ENCODE measurements at places on chromosomes 16 and 17.

- DNase-seq: no peak
Measured at GRCh38 chr17:13601776-13602551, at the start of gene HS3ST3A1. HS3ST3A1 (minus strand) TSS chr17:13601929; CDS start chr17:13601129, 800 bp downstream.

DNA sequence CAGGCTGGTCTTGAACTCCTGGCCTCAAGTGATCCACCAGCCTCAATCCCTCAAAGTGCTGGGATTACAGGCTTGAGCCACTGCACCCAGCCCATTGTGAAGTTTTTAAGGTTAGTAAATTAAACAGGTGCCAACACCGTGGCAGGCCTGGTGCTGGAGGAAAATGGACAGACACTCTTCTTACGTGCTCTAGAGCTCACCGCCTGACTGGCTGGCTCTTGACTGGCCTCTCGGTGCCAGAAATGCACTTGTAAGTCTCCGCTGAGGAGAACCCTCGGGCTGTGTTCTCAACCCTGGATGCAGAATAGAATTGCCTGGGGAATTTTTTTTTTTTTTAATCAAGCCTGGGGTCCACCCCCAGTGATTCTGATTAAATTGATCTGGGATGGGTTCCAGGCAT is 10.3 kb upstream of the HAS3 start:
- no peak for DNase-seq

DNA sequence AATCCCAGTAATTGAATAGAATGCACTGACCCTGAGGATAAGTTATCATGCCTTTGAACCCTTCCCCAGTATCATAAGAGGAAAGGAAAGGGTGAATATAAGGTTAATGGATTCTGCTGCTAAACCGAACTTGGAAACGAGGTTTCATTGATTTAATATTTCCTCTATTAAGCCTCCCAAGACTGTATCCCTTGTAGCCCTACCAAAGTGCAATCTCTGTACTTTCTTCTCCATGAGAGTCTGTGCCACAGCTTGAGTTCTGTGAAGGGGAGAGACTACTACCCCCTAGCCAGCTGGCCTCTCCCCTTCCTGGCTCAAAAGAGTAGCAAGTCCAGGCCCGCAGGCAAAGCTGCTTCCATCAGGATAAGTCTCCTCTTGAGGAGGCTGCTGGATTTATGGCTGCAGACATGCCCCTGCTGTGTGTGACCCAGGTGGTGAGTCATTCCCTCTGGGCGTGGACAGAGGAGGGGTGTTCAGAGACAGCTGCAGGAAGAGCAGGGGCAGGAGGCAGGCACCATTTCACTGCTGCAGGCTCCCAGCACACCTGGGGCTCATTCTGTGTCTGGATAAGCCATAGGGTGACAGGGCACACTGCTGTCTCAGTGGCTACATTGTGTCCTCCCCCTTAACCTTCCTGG is 58.4 kb downstream of the TOM1L2 start:
- no peak for DNase-seq

DNA sequence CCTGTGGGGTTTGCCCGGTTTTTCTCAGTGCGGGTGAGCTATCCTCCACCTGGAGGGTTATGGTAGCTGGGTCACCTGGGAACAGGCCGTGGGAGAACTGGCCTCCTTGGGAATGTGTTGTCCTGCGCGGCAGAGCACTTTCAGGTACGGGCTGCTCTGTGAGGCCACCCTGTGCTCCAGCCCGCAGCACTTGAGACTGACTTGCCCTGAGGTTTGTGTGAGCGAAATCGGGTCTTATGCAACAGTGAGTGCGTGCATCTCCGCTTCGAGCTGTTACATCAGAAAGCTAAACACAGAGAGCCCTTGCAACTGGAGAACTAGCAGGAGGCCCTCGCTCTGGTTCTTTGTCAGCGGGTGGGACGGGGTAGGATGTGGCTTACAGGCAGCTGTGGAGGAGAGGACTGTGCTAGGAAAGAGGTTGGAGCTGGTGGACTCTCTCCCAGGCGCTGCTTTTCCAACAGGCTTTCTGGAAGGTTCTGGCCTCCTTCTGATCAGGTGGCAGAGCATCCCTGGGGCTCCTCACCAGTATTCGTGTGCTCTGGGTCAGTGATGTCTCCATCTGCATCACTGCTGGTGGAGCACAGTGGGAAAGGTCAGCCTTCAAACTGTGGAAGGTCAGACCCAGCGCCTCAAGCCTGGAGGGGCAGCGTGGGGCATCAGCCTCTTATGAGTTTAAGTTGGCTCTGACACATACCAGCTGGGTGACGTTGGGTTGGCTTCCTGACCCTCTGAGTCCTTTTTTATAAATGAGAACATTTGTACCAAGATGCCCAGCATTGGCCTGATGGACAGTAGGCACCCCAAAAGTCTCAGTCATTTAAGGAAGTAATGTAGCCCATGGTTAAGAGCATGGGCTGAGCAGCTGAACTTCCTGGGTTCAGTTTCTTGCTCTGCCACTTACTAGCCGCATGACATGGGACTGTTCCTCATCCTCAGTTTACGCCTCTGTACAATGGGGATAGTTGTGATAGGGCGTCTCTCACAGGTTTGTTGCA is 76.3 kb downstream of the KSR1 start:
- DNase-seq: no peak

- no peak for DNase-seq
Measured at GRCh38 chr16:1887711-1888354, 15.9 kb upstream of the MEIOB start.

GRCh38 chr17:4968486-4969046 is 949 bp upstream of the SPAG7 start:
- DNase-seq: no peak

- no peak for DNase-seq
Measured at GRCh38 chr16:35596467-35596866, 2137.1 kb downstream of the TP53TG3F start.

GRCh38 chr16:46785076-46785845 is 37.1 kb upstream of the MYLK3 start:
- DNase-seq: no peak

DNA sequence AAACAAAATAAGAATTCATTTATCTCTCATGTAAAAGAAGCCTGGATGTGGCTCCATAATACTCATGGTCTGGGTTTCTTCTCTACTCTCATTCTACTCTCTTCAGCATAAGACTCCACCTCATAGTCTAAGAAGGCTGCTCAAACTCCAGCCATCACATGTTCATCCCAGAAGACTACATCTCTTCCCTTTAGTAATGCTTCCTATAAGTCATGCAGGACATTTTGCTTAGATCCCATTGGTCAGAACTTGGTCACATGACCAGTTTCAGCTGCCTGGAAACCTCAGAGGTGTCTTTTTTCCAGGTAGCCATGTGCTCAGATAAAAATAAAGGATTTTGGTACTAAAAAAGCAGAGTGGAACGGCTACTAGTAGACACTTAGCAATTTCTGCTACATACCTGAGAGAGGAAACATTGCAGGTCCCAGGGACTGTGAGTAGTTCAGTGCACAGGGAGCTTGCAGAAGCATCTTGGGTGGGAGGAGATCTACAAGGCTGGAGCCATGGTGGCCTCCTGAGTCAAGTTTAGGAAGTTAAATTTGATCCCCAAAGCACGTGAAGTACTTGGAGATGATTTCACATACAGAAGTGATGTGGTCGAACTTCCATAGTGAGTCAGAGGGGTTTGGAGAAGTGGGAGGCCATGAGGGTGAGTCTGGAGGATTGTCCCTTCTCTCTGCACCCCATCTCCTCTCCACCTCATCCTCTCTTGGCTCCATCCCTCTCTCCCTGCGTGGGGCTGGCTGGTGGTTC is 110.2 kb downstream of the CCDC182 start:
- DNase-seq: no peak

DNA sequence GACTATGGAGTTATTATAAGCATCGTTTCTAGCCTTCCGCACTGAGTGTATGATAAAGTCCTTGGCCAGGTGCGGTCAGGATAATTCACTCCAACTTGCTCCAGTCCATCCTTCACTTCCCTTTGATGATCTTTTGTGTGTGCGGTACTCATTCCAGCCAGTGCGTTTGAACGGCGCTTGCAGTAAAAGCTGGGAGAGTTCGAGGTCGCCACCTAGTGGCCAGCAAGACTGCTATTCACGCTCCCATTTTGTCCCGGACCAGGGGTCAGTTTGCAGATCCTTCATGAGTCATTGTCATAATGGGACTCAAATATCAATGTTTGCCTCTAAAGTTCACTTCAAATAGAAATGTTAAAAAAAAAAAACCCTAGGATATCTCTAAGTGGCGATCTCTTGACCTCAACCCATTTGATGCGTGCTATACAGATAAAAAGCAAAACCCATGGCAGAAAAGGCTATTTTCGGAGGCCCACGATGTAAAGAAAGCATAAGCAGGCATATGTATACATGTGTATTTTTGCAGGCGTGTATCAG is 417.1 kb downstream of the TMEM114 start:
- no peak for DNase-seq

- DNase-seq: no peak
Measured at GRCh38 chr17:59538195-59538909, 27.1 kb upstream of the DHX40 start.

- no peak for DNase-seq
Measured at GRCh38 chr17:32523017-32523680, 36.4 kb downstream of the CDK5R1 start.

- no peak for DNase-seq
Measured at GRCh38 chr17:78951967-78952551, 26.9 kb upstream of the TIMP2 start.

DNA sequence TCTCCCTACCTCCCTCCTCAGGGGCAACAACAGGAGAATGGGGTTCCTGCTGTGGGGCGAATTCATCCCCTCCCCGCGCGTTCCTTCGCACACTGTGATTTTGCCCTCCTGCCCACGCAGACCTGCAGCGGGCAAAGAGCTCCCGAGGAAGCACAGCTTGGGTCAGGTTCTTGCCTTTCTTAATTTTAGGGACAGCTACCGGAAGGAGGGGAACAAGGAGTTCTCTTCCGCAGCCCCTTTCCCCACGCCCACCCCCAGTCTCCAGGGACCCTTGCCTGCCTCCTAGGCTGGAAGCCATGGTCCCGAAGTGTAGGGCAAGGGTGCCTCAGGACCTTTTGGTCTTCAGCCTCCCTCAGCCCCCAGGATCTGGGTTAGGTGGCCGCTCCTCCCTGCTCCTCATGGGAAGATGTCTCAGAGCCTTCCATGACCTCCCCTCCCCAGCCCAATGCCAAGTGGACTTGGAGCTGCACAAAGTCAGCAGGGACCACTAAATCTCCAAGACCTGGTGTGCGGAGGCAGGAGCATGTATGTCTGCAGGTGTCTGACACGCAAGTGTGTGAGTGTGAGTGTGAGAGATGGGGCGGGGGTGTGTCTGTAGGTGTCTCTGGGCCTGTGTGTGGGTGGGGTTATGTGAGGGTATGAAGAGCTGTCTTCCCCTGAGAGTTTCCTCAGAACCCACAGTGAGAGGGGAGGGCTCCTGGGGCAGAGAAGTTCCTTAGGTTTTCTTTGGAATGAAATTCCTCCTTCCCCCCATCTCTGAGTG is 5.9 kb upstream of the LASP1NB start:
- no peak for DNase-seq

DNA sequence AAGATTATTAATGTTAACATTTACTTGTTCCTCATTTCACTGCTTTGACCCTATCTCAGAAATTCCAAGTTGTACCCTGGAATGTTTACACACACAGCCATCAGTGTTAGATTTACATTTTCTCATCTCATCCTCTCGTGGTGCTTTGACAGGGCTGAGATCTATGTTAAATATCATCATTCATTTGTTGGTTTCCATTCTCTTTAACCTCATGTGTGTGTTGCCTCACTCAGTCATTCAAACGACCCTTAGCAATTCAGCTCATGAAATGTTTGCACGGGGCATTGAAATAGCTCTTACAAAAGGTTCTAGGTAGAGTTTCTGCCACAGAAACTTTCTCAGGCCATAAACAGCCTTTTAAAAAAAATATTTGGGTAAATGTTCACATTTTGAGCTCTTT is 369.6 kb upstream of the MAF start:
- no peak for DNase-seq

DNA sequence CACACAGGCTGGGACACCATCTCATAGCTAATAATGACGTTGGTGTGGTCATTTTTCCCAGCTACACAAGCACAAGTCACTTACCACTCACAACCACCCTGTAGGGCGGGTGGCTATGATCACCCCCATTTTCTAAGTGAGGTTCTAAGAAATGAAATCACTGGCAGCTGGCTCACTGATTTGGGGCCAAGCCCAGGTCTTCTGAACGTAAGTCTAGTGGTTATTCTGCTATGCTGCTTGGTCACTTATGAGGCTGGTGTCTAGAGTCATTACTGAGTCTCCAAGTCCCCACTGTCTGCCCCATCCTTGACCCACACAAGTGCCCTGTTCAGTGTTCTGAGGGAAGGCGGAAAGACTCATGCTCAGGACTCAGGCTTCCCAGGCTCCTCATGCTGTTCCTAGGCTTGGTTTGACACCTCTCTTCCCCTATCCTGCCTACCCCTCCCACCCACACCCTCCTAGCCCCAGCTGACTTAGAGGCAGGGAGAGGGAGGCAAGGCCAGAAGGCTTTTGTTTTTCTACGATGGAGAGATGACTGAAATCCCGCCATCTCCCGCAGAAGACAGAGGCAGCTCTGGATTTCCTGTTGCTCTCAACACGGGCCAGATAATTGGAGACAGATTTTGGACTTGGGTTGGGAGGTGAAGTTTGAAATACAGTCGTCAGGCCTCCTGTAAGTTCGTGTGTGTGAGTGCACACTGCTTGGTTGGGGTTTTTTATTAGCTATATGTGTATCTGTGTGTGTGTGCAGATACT is 32.2 kb downstream of the FZD2 start:
- no peak for DNase-seq

- no peak for DNase-seq
Measured at GRCh38 chr16:11248133-11248532, 7.9 kb downstream of the SOCS1 start.

DNA sequence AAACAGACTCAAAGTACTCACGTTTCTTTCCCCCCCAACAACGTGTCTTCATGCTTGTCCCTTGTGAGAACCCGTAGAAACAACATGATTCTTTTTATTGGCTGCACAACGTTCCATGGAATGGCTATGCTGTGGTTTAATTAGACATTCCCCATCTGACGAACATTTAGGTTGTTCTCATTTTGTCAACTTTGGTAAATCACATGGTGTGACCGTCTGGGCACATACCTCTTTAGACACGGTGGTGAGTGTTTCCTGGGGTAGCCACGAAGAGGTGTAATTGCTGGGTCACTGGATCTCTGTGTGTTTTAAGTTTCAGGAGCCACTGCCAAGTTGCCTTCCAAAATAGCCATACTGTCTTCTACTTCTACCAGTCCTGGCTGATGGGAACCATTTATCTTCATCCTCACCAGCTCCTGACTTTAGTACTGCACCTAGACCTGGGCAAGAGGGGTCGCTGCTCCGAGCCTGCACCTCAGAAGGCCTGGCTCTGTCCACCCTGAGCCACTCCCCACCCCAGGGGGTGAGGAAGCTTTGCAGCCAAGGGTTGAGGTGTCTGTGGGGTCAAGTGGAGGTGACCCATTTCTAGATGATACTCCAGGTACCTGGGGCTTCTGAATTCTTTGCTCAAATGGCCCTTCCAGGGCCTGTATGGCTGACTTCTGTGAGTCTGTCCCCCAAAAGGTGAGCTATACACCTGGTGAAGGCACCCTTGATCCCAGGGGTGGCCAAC is 84.7 kb downstream of the IRX5 start:
- no peak for DNase-seq

DNA sequence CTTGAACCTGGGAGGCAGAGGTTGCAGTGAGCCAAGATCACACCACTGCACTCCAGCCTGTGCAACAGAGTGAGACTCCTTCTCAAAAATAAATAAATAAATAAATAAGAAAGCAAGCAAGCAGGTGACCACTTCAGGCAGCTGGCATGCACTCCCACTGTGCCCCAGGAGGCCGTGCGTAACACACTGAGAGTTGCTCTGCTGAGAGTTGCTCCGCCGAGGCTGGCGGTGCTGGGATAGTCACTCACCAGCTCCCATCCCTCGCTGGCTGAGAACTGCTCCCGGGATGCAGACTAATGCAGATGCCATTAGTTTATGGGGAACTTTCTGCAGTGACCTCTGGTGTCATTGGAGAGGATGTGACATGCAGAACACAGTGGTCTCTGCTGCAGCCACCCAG is 105.7 kb upstream of the PLCG2 start:
- no peak for DNase-seq
